ENCODE measurements at places on chromosomes 3 and 15. TPM values are rescaled to one million over a fixed set of nuclear protein-coding genes. Genes with fewer than 3 reads are reported as not detected.

DNA sequence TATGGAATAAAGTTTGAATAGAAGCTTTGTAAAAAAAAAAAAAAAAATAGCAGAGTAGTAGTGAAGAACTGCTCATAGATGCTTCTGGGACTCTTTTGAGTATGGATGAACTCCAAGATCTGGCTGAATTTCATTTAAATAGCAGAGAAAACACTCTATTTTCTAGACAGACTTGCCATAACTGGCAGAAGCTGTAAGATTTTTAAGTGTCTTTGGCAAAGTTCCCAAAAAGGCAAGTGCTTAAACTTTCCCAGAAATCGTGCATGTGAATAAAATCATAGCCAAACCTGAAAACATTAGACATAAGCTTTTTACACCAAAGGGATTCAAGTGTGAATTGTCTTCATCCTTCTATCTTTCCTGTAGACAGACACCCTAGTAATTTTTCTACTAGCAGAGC lies 110.3 kb upstream of the MITF start:
- no peak for DNase-seq

GRCh38 chr3:146100180-146100579 lies 60.8 kb downstream of the PLOD2 start:
- DNase-seq: no peak

UBE3A gene
- 38.9 TPM for total RNA-seq

- no peak for DNase-seq
Measured at GRCh38 chr3:117161816-117162215, 452.2 kb downstream of the TUSC7 start.

DNA sequence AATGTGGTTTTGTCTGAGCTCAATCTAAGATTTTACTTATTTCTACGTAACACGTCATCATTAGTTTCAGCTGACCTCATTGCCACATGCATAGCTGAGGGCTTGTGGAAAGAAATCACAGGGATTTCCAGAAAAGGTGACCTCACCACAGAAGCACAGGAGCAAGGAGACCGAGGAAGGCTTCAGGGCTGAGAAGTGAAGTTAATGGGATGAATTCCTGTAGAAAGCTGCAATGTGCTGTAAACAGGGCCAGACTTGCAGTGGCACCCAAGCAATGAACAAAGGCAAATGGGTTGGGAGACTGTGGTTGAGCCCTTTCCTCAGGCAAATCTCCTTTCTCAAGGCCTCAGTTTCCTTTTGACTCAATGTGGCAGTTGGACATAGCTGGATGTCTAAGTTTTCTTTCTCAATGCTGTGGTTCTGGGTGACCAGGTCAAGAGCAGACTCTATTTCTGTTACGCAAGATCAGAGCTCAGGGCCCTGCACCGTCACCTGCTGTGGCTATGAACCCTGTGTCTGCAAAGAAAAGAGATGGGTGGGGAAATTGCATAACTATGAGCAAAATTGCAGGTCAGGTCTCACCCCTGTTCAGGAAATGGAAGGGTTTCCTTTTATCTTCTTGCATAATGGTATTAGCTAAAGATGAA lies 252.2 kb upstream of the TBL1XR1 start:
- no peak for DNase-seq

GRCh38 chr3:108298056-108298455 lies 1.7 kb downstream of the HHLA2 start:
- no peak for DNase-seq

DNA sequence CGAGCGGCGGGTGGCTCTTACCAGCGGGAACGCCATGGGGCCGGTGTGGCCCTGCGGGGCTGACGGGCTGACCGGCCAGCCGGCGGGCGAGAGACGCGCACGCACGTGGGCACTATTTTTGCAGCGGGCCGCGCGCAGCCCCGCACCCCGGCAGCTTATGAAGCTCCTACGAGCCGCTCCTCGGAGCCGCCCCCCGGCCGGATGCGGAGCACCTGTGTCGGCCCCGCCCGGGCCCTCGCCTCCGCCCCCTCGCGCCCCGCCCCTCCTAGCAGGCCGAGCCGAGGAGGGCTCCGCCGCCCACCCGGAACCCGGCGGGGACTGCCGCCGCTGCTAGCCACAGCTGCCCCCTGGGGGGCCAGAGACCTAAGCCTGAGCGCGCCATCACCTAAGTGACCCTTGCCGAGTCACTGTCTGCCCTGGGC lies 683 bp upstream of the CPEB1 start:
- peak; percentile 38 for DNase-seq

DNA sequence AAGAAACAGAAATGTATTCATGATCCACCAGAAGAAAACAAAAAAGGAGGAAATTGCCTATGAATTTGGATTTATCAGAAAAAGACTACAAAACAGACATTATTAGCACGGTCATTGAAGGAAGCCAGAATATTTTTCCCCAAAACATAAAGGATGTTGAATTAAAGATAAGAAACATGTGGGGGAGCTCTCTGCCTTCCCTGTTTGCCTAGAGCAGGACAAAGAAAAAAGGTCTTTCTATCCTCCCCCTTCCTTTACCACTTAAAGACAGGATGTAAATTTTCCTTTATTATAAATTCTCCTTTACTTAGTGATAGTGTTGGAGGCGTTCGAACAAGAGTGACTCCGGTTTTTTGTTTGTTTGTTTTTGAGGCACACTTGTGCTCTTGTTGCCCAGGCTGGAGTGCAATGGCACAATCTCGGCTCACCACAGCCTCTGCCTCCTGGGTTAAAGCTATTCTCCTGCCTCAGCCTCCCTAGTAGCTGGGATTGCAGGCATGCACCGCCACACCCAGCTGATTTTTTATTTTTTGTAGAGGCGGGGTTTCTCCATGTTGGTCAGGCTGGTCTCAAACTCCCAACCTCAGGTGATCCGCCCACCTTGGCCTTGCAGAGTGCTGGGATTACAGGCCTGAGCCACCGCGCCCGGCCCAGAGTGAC lies 14.9 kb upstream of the RPN1 start:
- no peak for DNase-seq

NR1I2 gene
- 5.4 TPM for total RNA-seq

DNA sequence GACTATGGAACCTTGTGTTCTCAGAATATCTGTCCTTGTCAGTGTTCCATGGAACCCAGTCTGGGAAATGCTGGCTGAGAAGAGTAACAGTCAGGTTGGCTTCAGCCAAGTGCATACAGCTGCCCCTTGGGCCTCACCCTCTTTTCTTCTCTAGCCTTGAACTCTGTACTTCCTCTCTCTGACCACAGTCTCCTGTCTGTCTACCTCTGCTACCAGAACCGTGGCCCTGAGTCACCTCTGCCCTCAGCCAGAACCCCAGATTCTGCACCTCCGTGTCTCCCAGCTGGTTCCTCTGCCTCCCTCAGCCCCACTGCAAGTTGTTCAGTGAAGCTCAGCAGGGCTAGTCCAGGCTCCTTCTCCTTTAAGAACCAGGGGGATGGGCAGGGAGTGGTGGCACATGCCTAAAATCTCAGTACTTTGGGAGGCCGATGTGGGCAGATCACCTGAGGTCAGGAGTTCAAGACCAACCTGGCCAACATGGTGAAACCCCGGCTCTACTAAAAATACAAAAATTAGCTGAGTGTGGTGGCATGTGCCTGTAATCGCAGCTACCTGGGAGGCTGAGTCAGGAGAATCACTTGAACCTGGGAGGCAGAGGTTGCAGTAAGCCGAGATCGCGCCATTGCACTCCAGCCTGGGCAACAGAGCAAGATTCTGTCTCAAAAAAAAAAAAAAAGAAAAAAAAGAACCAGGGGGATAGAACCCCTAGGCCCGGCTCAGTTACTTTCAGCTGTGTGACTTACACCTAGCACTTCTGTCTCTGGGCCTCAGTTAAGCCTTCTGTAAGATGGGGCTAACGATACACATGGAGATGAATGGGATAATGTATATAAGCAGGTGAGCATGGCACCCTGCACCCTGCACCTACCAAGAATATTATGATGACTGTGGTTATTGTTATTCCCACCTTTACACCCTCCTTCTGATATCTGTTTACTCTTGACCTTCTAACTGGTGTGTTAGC lies 24.3 kb upstream of the TATDN2 start:
- DNase-seq: no peak

FANCD2 gene
- 1.0 TPM for total RNA-seq

- no peak for DNase-seq
Measured at GRCh38 chr3:117706037-117706436, 996.5 kb downstream of the TUSC7 start.

DNA sequence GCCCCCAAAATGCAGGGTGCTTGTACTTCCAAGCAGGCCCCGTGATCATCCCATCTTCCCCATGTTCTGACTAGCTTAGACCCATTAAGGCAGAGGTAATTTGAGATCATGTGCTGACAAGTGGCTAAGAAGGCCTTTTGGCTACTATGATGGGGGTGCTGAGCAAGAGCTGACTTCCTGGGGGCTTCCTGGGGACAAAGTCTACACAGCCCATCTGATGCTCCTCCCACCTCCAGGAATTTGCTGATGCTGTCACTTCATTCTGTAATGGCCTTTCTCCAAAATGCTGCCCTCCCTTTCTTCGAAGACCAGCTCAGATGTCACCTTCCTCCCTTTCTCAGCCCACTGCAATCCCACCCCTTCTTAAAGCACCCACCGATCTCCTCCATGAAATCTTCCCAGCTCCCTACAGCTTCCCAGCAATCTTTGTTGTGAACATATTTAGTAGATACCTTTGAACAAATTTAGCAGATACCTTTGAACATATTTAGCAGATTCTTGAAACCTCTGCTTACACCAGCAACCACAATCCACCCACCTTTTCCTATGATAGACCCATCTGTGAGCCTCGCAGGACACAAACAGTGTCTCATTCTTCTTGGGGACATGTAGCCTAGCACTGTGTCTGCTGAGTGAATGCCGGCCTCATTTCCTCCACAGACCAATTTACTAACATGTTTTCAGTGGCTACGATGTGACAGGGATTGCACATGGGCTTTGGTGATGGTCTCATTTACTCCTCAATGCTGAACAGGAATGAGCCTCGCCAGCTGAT lies 223.3 kb downstream of the EPHB1 start:
- DNase-seq: no peak

GRCh38 chr3:171289291-171289690 lies 170.9 kb downstream of the TNIK start:
- no peak for DNase-seq

- peak; percentile 64 for DNase-seq
Measured at GRCh38 chr3:63349583-63350573, 71.8 kb downstream of the SYNPR start.

DNA sequence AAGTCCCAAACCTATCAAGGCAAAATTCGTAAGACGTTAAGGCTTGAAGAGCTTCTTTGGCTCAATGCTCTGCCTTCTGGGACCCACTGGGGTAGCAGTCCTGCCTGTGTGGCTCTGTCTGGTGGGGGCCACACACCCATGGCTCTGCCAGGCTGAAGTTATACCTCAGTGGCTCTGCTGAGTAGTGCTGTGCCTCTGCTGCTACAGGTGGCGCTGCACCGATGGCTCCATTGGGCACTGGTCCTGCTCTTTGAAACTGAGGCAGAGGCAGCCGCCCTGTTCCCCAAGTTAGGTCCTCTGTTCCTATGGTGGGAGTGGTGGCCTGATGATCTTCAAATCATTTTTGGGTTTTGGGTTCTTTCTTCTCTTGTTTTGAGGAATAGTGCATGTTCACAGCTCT lies 68.0 kb upstream of the AP4E1 start:
- DNase-seq: no peak

- peak; percentile 95 for DNase-seq
Measured at GRCh38 chr15:90227816-90228772, 5.6 kb downstream of the CIB1 start.

DLL4 gene
- 0.33 TPM for total RNA-seq

TUSC2 gene
- total RNA-seq: 31.6 TPM

DNA sequence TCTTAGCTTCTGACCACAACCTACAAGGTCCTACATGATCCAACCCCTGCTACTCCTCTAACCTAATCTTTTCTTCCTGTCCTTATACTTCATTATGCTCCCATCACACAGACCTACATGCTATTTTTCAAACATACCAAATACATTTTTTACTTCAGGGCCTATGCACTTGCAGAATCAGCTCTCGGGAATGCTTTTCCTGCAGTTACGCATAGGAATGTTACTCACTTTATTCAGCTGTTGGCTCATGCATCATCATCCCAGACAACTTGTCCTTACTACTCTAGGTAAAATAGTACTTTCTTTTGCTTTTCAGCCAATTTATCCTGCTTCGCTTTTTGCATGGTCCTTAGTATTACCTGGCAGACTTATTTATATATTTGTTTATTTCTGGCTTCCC lies 105.6 kb downstream of the OXSM start:
- DNase-seq: no peak

CCR9 gene
- total RNA-seq: not detected
